Kidney epithelial cell (primary cell): ENCODE measurements at places on chromosomes 11 and 22. TPM values are rescaled to one million over a fixed set of nuclear protein-coding genes. Genes with fewer than 3 reads are reported as not detected.

Gene CDC45
- total RNA-seq = 5.6 and 10.5 TPM in 2 replicates

Gene GGTLC2
- total RNA-seq = not detected in 2 replicates

Gene DDX10
- 24.5 and 29.0 TPM in 2 replicates for total RNA-seq

Gene RIC8A
- 116 and 131 TPM in 2 replicates for total RNA-seq

Gene KLHDC7B
- 16.3 and 20.1 TPM in 2 replicates for total RNA-seq

Gene PRODH
- 1.9 and 5.2 TPM in 2 replicates for total RNA-seq

Gene IGLL5
- not detected in 2 replicates for total RNA-seq

DNA sequence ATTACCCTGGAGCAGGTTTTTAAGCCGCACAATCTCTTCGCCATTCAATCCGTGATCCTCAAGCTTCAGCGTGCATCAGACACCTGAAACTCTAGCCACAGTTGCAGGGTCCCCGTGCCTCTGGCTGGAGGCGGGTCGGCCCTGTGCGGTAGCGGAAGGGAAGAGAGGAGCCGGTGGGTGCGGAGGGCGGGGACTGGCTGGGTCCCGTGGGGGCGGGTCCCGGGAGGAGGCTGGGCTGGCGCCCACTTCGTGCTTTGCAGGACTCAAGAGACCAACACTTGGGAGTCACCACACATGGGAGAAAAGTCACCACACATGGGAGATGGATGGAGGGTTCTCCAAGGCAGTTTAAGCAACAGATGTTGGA, 772 bp downstream of the C22orf15 start:
- no peak for DNase-seq

DNA sequence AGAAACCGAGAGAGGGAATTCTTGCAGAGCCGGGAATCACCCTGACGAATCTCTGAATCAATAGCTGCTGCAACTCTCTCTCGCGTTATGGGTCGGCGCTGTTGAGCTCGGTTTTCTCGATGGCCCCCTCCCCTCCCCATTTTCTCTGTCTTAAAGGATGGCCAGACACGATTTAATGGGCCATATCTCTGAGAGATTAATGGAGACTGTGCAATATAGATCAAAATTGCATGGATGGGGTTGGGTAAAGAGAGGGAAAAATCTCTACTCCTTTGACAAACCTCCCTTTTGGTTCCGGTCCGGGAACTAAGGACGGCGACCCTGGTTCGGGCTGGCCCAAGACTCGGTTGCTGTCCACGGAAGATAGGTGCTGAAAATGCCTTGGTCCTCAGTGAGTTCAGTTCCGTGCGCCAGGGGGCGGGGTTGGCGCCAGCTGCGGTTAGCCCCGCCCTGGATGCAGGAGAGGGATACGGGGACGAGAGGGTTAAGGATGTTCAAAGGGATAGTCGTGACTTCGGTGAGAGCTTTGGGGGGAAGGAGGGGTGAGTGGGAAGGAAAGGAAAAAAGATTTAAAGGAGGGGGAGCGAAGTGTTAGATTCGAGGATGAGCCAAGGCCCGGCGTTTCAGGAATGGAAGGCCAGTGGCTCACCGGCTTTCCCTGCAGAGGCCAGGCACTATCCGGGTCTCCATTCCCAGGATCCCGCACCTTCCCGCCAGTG, 103.6 kb upstream of the HSD17B12 start:
- no peak for DNase-seq

GRCh38 chr11:12449961-12450715, 72.8 kb downstream of the PARVA start:
- DNase-seq = peak; percentile 38

DNA sequence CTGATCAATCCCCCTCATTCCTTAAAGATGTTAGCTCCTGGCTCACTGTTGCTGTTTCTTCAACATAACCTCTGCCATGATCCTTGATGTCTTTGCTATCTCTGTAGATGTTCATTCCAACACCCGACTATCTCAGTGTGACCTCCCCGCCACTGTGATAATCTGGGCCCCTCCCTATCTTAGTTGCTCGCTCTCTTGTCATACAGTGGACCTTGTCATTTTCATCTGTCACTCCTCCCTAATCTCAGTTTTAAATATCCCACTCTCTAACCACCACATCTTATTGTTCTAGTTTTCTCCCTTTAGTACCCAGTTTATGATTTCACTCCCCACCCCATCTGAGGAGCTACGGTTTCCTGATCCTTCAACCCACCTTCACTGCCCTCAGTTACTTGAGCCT, 379.2 kb downstream of the SOX6 start:
- DNase-seq = no peak

DNA sequence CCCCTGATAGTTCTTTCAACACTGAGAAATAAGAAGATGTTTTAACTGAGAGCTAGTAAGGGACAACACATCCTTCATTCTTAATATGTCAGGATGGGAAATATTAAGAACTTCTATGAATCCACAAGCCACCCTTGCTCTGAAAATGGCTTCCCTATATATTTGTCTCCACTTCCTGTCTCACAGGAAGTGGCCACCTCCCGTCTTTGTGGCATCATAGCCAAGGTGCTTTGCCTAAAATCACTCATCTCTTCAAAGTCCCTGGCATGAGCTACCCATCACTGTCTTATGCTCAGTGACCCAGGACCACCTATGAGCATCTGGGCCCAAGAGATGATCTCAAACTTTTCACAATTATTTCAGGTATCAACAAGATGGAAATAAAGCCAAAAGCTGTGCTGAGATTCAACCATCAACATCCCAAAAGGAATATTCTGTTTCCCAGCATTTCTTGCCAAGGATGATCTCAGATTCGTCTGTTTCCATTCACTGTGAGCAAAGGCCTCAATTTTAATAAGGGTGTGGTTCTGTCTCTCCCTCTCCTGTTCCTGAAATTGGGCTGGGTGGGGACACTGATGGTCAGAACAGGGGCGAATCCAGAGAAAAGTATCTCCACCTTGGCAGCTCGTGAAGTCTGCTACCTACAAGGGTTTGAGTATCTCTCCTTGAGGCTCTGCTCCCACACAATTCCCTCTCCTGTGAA, 493.9 kb downstream of the MN1 start:
- no peak for DNase-seq

GRCh38 chr11:86251345-86251744, 6.8 kb downstream of the EED start:
- no peak for DNase-seq

DNA sequence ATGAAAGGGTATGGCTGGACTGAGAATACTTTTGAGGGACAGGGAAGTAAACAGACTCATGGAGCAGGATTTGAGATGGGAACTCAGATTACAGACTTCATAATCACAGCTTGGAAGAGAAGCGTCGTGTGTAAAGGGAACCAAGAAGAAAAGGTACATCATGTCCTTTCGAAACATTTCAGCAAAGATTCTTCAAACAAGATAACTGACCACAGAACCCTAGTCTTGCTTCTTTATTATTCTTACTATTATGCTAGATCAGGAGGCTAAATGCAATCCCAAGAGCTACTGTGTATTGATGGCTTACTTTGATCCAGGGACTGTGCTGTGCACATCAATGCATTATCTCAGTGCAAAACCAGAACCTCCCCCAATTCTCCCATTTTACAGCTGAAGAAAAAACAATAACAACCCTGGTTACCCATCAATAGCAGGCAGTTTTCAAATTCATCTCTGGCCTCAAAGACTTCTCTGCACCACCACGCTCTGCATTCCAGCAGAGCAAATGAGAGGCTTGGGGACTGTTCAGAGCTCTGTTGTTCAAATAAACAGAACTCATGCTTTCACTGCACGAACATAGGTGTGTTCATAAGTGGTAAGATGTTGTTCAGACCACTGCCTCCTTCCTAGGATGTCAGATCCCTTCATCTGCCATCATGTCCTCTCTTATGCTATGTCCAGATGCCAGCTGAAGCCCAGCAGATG, 104.8 kb upstream of the NAV2 start:
- DNase-seq = no peak

DNA sequence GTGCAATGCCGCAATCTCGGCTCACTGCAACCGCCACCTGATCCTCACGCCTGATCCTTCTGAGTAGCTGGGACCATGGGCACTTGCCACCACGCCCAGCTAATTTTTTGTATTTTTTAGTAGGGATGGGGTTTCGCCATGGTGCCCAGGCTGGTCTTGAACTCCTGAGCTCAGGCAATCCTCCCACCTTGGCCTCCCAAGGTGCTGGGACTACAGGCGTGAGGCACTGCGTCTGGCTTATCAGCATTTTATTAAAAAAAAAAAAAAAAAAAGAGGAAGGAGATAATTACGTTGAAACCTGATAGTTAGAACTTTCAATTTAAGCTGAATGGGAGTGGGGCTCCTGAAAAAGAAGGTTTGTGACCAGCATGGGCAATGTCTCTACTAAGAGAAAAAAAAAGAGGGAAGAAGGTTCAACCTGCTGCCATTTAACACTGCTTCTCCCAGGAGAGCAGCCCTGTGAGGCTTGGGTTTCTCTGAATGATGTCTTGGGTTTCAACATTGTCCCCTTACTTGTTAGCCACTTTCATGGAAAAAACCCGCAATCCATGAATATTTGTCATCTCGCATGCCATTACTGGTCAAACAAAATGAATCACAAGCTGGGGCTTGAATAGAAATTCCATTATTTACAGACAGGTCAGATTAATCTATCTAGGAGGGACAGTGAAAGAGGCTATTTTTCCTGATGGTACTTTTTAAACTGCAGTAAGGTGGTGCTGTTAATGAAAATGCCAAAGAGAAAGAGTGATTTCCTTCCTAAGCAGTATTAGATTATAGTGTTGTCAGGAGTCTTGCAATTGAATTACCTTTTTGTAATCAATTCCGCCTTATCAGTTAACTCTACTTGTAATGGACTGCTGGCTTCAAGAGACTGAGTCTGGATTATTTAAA, 72.5 kb downstream of the PACS1 start:
- DNase-seq = no peak

DNA sequence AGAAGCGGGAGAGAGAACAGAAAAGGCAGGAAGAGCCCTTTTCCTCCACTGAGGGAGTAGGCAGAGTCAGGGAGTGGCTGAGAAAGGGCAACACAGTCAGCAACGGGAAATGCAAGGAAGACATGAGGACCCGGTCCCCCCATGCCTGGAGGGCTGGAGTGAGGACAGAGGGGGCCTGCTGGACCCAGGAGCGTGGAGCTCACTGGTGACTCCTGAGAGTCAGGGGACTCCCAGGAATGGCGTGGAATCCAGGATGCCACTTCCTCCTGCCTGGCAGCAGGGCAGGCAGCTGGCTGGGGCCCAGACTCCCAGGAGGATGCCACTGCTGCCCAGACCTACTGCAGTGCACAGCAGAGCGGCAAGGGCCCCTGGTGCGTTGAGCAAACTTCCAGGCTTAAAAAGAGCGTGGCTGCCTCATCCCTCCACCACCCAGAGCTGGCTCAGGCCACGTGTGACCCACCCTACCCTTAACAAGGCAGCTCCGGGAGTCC, 11.3 kb downstream of the C11orf21 start:
- DNase-seq = no peak

- no peak for DNase-seq
Measured at GRCh38 chr11:109085708-109086373, 336.1 kb upstream of the C11orf87 start.

GRCh38 chr11:61543606-61544306, 35.2 kb downstream of the LRRC10B start:
- DNase-seq = no peak

- DNase-seq = no peak
Measured at GRCh38 chr11:61157743-61158142, 3.5 kb downstream of the VPS37C start.

- no peak for DNase-seq
Measured at GRCh38 chr22:21632931-21633330, 371 bp downstream of the CCDC116 start.

- DNase-seq = no peak
Measured at GRCh38 chr11:61580271-61580888, 496 bp downstream of the SYT7 start.

DNA sequence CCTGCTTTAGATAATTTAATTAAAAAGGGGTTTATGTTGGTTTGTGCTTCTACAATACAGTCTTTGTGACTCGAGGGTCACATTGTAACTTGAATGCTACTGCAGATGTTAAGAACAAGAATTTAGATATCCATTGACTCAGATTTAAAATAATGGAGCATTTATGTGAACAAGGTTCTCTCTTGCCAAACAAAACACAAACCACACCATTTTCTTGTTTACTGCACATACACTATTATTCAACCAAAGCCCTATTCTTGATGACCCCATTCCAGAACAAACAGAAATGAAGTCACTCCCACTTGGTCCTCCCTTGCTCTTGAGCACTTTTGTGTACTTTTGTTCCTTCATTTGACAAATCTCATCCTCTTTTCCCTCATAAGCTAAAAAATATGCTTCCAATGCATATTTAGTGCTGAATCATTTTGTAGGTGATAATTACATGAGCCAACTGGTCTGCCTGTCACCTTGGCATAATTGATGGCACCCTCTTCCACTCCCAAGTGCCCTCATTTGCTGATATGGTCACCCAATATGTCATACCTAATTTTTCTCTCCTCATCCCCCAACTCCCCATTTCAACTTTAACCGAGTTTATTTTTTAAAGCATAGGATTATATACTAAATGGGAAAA, 2.8 kb downstream of the C11orf71 start:
- DNase-seq = no peak

DNA sequence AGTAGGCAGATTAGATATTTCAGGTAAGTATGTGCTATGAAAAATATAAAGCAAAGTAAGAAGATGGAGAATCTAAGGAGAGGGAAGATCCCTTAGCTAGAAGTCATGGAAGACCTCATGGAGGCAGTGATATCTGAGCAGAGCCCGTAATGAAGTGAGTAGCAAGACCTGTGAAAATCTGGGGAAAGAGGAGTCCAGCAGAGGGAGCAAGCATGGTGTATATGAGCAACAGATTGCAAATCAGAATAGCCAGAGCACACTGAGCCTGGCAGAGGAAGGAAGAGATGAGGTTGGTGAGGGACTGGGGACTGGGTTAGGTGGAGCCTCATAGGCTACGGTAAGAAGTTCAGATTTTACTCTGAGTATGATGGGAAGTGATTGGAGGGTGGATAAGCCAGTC, 9.4 kb downstream of the LHFPL7 start:
- no peak for DNase-seq

- DNase-seq = no peak
Measured at GRCh38 chr22:26404851-26405421, 24.1 kb upstream of the ASPHD2 start.

GRCh38 chr11:122691549-122692150, 36.1 kb downstream of the UBASH3B start:
- no peak for DNase-seq

- no peak for DNase-seq
Measured at GRCh38 chr22:46114518-46115387, 35.6 kb upstream of the PPARA start.
